Thyroid gland (tissue), 4 donors: ENCODE measurements at places on chromosomes 7 and 10.
A peak's percentile ranks its signal among the peaks of the same experiment; 100 is the strongest.

GRCh38 chr10:58319599-58319998, 15.2 kb upstream of the UBE2D1 start:
- no peaks in the 10 kb centered on the region for H3K36me3 ChIP-seq
- H3K4me3 ChIP-seq: no peak overlapping the region
- H3K27ac ChIP-seq: no peak overlapping the region
- no peaks in the 10 kb centered on the region for H3K27me3 ChIP-seq

DNA sequence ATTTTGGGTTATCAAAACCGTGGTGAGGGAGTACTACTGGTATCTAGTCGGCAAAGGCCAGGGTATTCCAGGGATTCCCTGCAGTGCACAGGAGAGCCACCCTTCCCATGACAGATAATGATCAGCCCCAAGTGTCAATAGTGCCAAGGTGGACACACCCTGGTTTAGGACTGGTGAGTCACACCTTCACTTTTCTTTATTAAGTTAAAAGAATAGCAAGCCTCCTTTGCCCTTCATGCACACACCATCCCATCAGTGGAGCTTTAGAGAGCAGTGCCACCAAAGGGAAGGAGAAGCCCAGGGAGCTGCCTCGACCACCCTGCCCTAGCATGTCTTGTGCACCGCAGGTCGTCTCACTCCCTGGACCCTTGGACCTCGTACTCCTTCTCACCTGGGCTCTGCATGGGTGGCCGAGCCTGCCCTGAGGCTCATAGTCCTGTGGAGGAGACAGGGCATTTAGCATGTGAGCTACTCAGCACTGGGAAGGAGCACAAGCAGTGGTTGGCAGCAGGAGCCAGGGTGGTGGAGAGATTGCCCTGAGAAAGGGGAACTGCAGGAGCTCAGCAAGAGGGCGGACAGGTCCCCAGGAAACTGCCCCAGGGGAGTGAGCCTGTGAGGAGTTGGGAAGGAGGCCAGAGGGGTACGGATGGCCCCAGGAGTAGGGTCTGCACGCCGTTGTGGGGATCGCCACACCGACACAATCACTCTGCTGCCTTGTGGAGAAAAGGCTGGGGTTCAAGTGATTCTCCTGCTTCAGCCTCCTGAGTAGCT, 17.4 kb downstream of the UBE2D4 start:
- no peaks in the 10 kb centered on the region for H3K36me3 ChIP-seq
- no peaks in the 10 kb centered on the region for H3K27me3 ChIP-seq
- no peaks in the 10 kb centered on the region for H3K4me1 ChIP-seq
- no peak for DNase-seq

DNA sequence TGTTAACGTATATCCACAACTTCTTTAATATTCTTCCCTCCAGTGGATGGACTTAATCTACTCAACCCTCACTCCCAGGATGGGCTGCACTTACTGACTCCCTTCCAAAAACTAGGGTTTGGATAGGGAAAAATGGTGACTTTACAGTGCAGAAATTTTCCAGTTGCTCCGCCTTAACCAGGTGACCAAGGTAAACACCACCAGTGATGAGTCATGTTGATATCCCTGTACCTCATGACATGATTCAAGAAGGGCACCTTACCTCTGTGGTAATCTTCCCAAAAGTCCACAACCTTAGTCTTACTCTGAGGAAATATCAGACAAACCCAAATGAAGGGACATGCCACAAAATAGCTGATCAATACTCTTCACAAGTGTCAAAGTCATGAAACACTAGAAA, 3.5 kb upstream of the GSTK1 start:
- H3K4me3 ChIP-seq: no peak overlapping the region
- peaks cover 8% of the 10 kb centered on the region for H3K4me1 ChIP-seq
- DNase-seq: no peak

GRCh38 chr10:117175215-117175900, 21.9 kb upstream of the KCNK18 start:
- peak overlapping the region; percentile 32 for H3K4me3 ChIP-seq
- H3K27me3 ChIP-seq: no peaks in the 10 kb centered on the region
- DNase-seq: peak; percentile 44
- no peaks in the 10 kb centered on the region for H3K36me3 ChIP-seq
- no peaks in the 10 kb centered on the region for H3K4me1 ChIP-seq
- H3K27ac ChIP-seq: no peak overlapping the region

DNA sequence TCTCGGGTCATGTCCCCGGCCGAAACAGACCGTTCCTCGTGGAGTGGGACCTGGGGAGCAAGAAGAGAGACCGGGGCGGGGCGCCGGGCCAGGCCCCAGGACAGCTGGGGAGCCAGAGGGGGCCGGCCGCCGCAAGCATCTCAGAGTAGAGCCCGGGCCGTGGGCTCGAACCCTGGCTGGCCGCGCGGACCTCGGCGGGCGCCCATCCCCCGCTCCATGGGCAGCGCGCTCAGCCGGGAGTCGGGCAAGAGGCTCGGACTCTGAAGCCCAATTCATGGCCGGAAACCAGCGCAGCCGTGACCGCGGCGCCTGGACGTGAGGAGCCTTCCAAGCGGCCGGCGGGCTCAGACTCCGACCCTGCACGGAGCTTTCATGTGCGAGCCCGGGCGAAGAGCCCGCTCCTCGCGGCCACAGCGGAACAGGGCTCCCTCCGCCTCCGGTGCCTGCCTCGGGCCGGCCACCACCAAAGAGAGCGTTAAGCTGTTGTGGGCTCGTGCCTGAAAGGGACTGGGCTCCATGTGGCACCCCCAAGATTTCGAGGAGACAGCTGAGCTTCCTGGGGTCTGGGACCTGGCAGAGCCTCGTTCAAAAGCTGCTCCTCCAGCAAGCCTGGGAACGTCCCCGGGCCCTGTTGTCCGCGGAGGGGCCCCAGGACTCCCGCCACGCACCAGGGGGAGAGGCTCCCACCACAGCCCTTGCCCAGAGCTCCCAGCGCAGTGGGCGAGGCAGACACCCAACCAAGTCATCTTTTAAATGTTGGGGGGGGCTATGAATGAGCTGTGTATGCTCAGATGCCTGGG, 757 bp upstream of the GRID1 start:
- H3K4me1 ChIP-seq: peaks cover 14% of the 10 kb centered on the region
- no peaks in the 10 kb centered on the region for H3K36me3 ChIP-seq
- DNase-seq: peak; percentile 44
- peak overlapping the region; percentile 58 for H3K27ac ChIP-seq

DNA sequence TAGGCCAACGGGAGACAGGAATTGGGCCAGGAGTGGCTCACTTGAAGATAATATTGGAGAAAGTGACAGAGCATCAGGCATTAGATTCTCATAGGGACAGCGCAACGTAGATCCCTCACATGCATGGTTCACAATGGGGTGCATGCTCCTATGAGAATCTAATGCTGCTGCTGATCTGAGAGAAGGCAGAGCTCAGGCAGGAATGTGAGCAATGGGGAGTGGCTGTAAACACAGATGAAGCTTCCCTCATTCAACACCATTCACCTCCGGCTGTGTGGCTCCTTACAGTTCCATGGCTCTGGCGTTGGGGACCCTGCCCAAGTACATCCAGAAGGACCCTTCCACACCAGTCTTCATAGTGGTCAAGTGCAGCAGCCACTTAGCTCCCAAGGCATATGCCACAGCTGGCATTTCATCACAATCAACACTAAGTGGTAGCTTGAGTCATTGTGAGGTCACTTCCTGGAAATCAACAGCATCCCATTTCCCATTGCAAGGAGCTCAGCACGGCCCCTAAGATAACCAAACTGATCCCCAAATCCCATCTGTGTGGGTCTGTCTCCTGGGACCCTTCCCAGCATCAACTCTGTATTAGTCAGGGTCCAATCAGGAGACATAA, 174.5 kb downstream of the TPST1 start:
- H3K27me3 ChIP-seq: no peaks in the 10 kb centered on the region
- no peak overlapping the region for H3K27ac ChIP-seq
- no peaks in the 10 kb centered on the region for H3K4me1 ChIP-seq
- DNase-seq: no peak
- H3K36me3 ChIP-seq: peaks cover 4% of the 10 kb centered on the region

DNA sequence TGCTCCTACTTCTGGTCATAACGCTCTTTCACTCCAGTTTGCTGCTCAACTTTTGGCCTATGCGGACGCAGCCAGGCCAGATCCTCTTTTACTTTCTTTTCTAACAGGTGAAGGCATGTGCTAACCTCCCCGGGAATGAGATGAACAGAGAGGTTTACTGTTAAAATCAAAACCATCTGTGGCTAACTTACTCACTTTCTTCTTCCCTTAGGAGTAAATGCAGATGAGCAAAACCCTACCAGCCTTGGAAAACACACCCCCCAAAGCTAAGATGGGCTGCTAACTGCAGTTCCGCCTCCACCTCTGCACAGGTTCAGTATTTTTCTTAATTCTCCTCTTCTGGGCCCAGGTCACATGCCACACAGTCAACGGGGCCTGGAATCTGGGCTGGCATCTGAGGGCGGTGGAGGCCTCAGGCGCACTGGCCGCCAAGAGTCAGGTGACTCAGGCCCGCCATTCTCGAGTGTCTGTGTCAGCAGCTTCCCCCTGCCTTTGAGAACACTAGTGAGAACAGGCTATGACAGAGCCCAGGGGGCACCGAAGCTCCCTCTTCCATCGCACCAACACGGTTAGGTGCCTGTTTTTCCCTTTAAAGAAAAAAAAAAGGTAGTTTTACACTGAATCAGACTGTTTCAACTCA, 11.1 kb downstream of the FAM53B start:
- peaks cover 97% of the 10 kb centered on the region for H3K4me1 ChIP-seq
- H3K27me3 ChIP-seq: no peaks in the 10 kb centered on the region
- no peaks in the 10 kb centered on the region for H3K36me3 ChIP-seq
- DNase-seq: peak; percentile 97
- H3K4me3 ChIP-seq: no peak overlapping the region
- peak overlapping the region; percentile 93 for H3K27ac ChIP-seq

DNA sequence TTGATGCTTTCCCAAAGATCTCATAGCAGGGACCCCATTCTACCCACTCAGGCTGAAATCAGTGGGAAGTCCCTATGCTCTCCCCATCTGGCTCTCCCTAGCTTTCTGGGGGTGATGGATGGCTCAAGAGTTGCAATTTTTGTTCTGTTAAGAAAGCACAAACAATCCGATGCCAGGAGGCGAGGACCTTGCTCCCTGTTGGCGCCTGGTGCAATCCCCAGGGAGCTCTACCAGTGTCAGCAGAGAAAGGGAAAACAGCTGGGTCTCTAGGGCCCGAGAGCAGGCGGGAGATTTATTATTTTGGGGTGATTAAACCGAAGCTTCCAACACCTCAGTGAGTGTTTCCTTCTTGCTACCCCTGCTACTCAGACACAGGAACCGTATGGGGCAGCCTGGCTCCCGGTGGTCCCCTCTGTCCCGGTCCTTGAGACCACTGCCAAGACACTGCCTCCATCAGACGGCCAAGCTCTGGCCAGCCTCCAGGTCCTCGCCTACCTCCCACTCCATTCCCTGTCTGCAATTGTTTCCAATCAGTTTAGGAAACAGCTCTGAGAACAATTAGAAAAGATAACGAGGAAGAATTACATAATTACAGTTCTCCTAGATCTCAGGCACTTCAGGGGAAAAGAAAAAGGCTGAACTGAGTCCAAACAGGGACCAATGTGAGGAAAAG, 147.9 kb downstream of the PLXNA4 start:
- H3K27ac ChIP-seq: no peak overlapping the region
- H3K36me3 ChIP-seq: no peaks in the 10 kb centered on the region
- no peaks in the 10 kb centered on the region for H3K4me1 ChIP-seq
- H3K27me3 ChIP-seq: no peaks in the 10 kb centered on the region
- DNase-seq: no peak

DNA sequence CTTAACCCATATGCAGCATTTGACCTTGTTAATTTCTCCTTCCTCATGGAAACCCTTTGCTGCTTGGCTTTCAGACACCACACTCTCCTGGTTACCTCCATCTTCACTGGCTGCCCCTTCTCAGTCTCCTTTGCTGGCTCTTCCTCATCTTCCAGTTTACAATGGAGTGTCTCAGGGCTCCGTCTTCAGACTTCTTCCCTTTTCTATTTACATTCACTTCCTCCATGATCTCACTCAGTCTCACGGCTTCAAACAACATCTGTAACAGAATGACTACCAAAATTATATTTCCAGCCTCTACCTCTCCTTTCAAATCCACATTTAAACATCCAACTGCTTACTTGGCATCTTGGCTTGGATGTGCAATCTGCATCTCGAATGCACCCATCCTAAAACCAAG, 140.4 kb downstream of the DKK1 start:
- H3K36me3 ChIP-seq: no peaks in the 10 kb centered on the region
- H3K27ac ChIP-seq: no peak overlapping the region
- DNase-seq: no peak
- H3K4me3 ChIP-seq: no peak overlapping the region

- H3K36me3 ChIP-seq: no peaks in the 10 kb centered on the region
- no peaks in the 10 kb centered on the region for H3K4me1 ChIP-seq
- no peaks in the 10 kb centered on the region for H3K27me3 ChIP-seq
Measured at GRCh38 chr7:8710124-8710523, 276.7 kb downstream of the NXPH1 start.

- no peak for DNase-seq
- H3K4me1 ChIP-seq: no peaks in the 10 kb centered on the region
- H3K27ac ChIP-seq: no peak overlapping the region
- no peaks in the 10 kb centered on the region for H3K36me3 ChIP-seq
- no peaks in the 10 kb centered on the region for H3K27me3 ChIP-seq
- H3K4me3 ChIP-seq: no peak overlapping the region
Measured at GRCh38 chr7:13062631-13063030, 375.2 kb downstream of the ARL4A start.

DNA sequence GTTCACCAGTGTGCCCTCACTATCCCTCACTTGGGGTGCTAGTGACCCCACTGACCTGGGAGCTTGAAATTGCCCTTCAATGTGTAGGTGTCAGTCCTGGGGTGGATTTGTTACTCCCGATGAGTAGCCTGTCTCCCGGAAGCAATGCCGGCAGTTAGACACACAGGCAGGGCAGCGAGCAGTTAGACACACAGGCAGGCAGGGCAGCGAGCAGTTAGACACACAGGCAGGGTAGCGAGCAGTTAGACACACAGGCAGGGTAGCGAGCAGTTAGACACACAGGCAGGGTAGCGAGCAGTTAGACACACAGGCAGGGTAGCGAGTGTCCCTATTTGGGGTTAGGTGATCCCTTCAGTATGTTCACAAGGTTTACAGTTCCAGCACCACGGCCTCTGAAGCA, 44.0 kb downstream of the VWA2 start:
- no peak for DNase-seq
- H3K27ac ChIP-seq: no peak overlapping the region
- no peaks in the 10 kb centered on the region for H3K27me3 ChIP-seq
- H3K4me3 ChIP-seq: no peak overlapping the region

- no peak for DNase-seq
- H3K36me3 ChIP-seq: no peaks in the 10 kb centered on the region
- H3K4me1 ChIP-seq: peaks cover 20% of the 10 kb centered on the region
- H3K4me3 ChIP-seq: no peak overlapping the region
- no peaks in the 10 kb centered on the region for H3K27me3 ChIP-seq
Measured at GRCh38 chr10:78475437-78475836, 441.8 kb downstream of the RPS24 start.

DNA sequence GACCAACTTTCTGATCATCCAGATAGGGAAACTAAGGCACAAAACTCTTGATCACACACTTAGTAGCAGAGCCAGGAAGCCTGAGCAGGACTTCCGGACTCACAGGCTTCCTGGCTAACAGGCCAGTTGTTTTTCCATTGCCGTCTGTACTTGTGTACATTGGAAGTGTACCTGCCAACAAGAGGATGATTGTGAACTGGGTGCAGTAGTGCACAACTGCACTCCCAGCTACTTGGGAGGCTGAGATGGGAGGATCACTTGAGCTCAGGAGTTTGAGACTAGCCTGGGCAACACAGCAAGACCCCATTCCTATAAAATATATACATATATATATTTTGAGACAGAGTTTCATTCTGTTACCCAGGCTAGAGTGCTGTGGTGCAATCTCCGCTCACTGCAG, 35.2 kb upstream of the OTUD1 start:
- no peaks in the 10 kb centered on the region for H3K27me3 ChIP-seq
- no peak overlapping the region for H3K4me3 ChIP-seq
- no peaks in the 10 kb centered on the region for H3K36me3 ChIP-seq
- no peaks in the 10 kb centered on the region for H3K4me1 ChIP-seq
